Activated naive CD4-positive, alpha-beta T cell (primary cell): ENCODE measurements at places on chromosomes 7 and 10.
A peak's percentile ranks its signal among the peaks of the same experiment; 100 is the strongest.

GRCh38 chr10:102648889-102649796 lies 4.9 kb downstream of the TRIM8 start:
- DNase-seq = peak; percentile 18

GRCh38 chr10:90087197-90088023 lies 386.0 kb downstream of the KIF20B start:
- no peak for DNase-seq

DNA sequence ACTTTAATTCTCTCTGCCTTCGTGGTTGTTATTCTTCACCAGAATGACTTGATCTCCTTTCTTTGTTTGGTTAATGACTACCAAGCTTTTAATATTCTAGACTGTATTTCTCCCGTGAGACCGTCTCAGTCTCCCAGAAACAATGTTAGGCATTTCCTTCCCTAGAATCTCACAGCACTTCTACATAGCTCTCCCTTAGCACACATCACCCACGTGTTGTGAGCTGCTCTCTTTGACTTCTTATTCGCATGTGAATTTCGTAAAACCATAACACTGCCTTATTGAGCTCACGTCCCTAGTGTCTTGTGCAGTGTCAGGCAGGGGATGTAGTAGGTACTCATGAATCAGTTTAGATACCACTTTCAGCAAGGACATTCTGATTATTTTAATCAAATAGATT lies 57.5 kb upstream of the MGAM2 start:
- no peak for DNase-seq

DNA sequence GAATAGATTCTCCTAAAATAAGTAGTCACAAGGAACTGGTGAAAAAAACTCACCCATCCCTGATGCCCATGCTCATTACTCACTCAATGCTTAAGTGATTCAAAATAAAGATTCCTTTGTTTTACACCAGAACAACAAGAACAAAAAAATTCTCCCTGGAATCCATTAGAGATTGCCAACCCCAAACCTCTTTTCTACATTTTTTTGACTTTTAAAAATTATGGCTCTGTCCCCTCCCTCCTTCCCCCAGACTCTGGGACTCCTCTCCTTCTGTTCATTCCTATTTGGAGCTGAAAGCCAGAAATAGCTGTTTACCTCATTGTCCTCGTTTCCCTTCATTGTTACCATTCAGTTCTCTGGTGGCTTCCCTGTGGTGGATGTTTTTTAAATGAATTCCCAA lies 63.2 kb upstream of the FHIP2A start:
- DNase-seq = no peak
